ENCODE measurements at places on chromosomes 13 and 19. TPM values are rescaled to one million over a fixed set of nuclear protein-coding genes. Genes with fewer than 3 reads are reported as not detected.

UCHL3 gene
- 6.6 TPM for total RNA-seq

RNF113B gene
- total RNA-seq: not detected

TRPM4 gene
- 39.2 TPM for total RNA-seq

CRLF1 gene
- total RNA-seq: 1.2 TPM

CFAP97D2 gene
- not detected for total RNA-seq

PRR20E gene
- total RNA-seq: not detected
